ENCODE measurements at places on chromosomes 4 and X.

DNA sequence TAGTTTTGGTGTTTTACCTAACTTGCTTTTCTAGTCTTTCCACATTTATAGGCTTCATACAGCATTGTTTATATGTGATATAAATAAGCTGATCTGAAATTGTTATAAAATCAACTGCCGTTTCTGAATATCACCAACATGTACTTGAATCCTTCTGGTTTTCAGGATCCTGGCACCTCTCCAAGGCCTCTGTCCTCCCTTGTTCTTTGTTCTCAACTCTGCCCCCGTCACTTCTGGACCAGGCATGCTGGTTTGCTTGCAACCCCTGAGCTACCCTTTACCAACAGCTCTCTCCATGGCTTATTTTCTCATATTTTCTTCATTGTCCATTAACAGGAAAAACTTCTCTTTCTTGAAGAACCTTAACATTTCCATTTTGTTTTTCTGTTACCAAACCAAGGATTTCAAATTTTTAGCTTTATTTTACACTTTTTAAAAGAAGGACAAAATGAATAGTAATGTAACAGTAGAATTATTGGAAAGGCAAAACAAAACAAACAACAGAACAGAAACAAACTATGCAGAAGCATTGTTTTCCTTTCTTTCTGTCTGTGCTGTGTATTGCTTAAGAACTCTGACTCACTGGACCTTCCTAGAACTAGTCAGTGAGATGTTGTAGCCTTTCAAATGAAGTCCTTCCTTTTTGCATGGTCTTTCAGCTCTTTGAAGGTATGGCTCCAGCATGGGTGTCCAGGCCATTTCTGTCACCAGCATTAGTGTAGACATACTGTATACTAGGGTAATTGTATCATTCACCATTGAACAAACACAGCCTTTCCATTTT lies 44.8 kb downstream of the BANK1 start:
- no peak for DNase-seq

- DNase-seq, result no peak
Measured at GRCh38 chrX:140157143-140157542, 191.8 kb upstream of the CXorf66 start.

DNA sequence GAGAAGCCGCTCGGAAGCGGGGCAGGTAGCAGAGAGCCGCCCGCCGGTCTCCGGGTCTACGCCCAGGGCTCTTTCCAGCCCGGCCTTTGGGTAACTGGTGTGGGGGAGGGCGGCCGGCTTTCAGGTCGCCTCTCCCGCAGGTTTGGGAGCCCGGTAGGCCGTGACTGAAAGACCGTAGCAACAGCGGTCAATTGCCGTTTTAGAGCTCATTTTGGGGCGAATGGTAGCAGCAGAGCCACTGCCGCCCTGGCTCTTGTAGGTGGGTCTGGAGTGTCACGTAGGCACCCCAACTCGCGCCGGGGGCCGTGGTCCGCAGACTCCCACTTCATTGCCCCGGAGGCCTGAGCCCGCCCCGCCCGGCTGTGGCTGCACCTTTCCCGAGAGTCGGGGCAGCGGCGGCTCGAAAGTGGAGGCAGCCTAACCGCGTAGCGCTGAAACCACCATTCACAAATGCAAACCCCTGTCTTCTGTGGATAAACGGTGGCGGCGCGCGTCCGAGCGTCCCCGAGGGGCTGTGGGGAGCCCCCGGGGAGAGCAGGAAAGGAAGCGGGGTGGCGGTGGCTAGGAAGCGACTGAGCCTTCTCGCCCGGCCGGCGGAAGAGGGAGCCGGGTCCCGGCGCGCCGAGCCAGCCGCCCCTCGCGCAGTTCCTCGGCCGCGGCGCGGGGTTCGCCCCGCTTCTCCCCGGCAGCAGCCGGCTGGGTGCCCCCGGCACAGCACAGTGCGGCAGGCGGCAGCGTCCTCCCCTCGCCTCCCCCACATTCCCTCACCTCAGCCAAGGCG lies 2185.1 kb upstream of the TENM3 start:
- no peak for DNase-seq

DNA sequence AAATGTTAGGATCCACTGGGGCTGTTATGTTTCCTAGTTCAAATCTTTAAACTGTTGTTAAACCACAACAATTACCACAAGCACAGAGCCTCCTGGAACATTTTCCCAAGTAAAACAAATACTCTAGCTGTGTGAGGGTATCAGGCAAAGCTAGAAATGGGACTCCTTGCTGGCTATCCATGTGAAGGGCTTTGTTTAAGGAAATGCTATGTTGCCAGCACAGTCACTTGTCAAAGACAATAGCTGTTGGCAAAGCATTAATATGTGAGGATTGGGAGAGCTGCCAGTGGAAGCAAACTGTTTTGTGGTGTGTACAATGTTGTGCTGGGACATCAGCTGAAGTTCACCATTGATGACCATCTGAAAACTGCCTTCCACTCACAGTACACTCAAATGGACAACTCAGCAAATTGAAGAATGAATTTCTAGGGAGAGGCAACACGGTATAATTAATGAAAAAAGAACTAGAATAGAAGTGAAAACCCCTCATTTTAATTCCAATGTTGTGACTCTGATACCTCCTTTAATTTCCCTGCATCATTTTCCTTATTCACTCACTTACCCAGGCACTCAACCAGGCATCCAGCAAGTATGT lies 100.8 kb downstream of the ANXA3 start:
- no peak for DNase-seq

DNA sequence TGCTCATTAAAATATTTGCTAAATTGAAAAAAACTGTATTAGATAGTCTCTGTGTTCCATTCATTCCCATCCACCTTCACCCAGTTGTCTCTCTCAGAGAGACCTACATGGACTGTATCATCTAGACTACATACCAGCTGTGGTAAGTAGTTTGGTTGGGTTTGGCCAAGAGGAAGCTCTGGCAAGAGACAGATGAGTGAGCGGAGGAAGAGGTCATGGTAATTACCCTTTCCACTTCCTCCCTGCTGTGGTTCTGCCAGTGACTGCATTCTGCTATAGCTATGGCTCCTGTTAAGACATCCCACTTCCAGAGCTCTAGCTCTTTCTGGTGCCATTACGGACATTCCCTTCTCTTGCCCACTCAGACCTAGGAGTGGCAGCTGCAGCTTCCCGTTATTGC lies 239.0 kb upstream of the MID1 start:
- no peak for DNase-seq

DNA sequence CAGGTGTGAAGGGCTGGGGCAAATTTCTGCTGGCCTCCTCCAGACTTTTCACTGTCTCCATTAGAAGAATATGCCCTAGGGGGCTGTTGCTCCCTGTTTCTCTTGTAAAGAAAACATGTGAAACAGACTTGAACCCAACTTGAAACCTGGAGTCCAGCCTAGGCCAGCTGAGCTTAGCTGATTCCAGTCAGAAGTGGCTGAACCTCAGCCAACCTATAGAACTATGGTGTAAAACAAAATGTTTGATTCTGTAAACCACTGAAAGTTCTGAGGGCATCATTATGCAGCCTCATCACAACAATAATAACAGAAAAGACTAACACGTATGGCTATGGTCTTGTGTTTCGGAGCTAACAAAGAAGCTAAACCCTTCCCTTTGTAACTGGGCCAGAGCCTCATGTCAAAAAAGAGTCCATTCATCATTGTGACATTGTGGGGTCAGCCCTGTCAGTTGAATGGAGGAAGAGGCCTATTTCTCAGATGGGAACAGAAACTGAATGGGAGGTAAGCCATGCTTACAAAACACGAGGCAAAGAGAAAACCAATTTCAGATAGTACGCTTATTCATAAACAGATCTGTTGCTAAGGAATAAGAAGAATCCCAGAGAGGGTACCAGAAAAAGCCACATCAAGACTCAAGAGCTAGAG lies 34.1 kb downstream of the SETD7 start:
- DNase-seq, result no peak
